ENCODE measurements at places on chromosomes 13 and 19.
A peak's percentile ranks its signal among the peaks of the same experiment; 100 is the strongest.

GRCh38 chr13:41286370-41286769 is 23.0 kb upstream of the MTRF1 start:
- DNase-seq, result no peak

GRCh38 chr13:60328073-60328472 is 68.9 kb upstream of the TDRD3 start:
- no peak for DNase-seq

DNA sequence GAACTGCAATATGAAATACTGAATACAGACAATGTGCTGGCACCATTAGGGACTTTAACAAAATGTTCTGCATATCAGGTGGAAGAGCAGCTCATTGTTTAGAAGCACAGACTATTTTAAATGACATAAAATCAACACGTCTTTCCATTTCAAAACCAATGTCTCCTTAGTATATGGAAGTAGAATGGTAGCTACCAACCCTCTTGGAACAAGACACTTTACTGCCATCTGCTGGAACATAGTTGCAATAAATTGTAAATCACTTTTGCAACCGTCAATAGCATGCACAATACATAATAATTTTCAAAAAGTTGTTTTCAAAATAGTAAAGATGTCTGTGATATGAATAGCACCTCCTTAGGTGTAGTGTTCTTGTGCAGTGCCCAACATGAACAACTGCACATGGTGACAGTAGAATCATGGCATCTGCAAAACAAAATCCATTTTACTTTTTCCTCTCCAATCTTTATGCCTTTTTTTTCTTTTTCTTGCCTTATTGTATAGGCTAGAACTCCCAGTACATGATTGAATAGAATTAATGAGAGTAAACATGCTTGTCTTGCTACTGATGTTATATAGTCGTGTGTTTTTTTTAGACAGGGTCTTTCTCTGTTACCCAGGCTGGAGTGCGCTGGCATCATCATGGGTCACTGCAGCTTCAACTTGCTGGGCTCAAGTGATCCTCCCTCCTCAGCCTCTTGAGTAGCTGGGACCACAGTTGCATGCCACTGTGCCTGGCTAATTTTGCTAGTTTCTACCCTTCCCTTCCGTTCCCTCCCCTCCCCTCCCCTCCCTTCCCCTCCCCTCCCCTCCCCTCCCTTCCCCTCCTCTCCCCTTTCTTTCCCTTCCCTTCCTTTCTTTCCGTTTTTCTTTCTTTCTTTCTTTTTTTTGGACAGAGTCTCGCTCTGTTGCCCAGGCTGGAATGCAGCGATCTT is 7.8 kb upstream of the LYPD5 start:
- DNase-seq, result no peak

DNA sequence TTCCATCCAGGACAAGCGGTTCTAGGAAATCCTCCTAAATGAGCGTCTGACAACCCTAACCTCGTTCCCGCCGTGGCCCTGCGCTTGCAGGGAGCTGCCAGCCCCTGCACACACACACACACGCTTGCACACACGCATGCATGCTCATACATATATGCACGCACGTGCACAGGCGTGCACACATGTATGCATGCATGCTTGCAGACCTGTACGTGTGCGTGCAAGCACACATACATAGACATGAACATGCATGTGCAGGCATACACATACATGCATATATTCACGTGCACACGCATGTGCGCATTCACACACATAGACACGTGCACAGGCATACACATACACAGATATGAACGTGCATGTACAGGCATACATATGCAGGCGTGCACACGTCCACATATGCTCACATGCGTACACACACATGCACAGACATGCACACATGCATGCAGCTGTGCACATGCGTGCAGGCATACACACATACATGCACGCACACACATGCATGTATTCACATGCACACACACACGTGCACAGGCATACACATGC is 35.6 kb downstream of the SMIM24 start:
- no peak for DNase-seq

- no peak for DNase-seq
Observed at GRCh38 chr19:15976836-15977689, 28.3 kb downstream of the OR10H4 start.

GRCh38 chr19:49182848-49183375 is 25.3 kb downstream of the TRPM4 start:
- DNase-seq, result no peak

GRCh38 chr13:39536274-39536673 is 66.7 kb downstream of the LHFPL6 start:
- no peak for DNase-seq

DNA sequence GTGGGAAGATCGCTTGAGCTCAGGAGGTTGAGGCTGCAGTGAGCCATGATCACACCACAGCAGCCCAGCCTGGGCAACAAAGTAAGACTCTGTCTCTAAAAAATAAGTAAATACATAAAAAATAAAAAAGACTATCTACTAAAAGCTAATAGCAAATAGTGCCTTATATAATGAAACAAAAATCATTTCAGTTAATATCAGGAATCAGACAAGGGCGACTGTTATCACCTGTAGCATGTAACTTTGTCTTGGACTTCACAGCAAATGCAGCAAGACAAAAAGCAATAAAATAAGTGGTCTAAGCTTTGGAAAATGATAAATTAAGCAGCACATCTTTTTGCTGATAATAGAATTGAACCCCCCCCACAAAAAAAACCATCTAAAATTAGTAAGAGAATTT is 21.2 kb upstream of the GPI start:
- DNase-seq, result no peak

- peak; percentile 82 for DNase-seq
Observed at GRCh38 chr19:47445937-47446402, 25.7 kb downstream of the SLC8A2 start.

- DNase-seq, result no peak
Observed at GRCh38 chr13:39945226-39945625, 289.8 kb downstream of the COG6 start.

DNA sequence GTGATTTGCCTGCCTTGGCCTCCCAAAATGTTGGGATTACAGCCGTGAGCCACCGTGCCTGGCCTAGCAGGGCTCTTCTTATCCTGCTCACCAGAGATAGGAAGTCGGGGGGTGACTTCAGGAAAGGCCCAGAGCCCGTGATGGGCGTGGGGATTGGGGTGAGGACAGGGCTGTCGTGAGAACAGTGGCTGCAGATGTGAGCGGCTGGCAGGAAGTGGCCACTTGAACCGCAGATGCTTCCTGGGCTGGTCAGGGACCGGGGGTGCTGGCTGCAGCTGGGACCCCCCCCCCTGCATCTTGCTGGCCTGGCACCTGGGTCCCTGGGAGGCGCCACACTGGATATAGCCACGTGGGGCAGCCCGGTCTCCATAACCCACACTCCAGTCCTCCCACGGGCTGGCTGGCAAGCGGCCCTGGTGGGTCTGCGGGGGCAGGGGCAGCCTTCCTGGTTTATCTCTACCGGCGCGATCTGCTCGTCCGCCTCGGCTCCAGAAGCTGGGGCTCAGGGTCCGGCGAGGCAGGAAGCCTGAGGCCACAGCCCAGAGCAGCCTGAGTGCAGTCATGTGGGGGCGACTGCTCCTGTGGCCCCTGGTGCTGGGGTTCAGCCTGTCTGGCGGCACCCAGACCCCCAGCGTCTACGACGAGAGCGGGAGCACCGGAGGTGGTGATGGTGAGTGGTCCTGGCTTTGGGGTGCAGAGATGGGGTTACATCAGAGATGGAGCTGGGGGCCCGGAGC is at the start of gene F2RL3:
TSS of gene F2RL3 (plus strand) at position 371 of the 737 bp plus-strand sequence. CDS start at position 562, 191 bp downstream.
- peak; percentile 70 for DNase-seq

DNA sequence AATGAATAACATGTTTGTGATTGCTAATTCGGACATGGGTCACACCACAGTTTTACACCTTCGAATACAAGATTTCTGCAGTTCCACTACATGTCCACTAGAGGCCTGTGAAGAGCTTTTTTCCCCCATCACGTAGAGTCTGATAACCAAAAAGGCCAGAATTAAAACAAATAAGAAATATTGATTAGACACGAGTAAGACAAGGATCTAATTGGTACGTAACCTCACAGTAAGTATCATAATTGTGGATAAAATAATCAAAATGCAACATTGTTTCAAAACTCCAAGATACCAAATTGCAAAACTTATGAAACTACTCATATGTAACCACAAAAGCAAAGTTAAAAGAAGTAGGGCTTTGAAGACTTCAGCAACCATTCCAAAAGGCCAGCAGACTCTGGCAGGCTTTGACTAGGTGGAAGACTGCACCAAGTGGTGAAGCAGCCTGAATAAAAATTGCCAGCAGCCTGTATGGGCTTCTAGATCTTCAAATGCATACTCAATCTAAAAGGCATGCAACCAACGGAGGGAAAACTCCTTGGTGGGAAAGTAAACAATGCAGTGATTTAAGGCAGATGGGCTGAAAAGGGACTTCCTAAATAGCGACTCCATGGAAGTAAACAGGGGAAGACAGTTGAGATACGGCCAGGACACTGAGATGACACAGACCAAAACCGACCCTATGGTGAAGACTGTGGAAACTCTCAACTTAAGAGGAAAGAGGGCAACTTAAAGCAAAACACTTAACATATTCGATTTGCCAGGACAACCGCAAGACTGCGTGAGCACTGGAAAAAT is 56.7 kb downstream of the STARD13 start:
- DNase-seq, result no peak

- DNase-seq, result no peak
Observed at GRCh38 chr19:5911366-5911765, 2.7 kb upstream of the CAPS start.

- no peak for DNase-seq
Observed at GRCh38 chr19:29683009-29683408, 17.7 kb downstream of the PLEKHF1 start.

GRCh38 chr13:30141775-30142485 is 165.4 kb downstream of the KATNAL1 start:
- DNase-seq, result no peak

DNA sequence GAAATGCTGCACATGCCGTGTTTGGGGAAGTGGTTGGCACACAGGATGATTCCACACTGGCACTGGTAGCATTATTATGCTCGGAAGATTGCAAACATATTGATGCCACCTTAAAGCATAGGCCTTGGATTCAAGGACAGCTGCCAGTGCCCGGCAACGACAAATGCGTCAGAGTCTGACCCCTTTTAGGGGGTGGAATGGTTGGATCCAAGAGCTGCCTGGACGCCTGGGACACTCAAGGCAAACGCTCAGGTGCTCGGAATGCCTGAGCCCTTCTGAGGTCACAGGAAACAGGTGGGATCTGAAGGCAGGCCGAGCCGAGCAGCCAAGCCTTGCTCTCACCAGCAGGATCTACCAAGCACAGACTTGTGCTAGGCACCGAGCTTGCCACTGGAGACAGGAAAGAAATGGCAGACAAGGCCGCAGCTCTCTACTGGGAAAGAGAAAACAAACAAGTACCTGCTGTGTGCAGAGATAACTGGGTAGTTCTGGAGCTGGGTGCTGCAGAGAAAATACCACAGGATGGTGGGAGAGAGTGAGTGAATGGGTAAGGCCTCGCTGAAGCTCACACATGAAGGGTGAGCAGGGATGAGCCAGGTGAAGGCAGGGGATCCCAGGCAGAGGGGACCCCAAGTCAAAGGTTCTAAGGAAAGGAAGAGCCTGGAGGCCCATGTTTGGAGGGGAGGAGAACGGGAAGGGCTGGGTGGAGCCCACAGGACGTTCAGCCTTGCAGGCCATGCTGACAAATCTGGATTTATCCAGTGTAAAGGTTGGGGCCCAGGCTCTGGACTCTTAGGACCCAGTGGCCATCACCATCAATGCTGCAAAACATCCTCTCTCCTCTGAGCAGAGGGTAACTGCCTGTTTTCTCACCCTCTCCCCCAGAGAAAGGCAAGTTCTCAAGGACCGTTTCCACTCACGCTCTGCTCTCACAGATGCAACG is 9.2 kb downstream of the RANBP3 start:
- DNase-seq, result no peak

DNA sequence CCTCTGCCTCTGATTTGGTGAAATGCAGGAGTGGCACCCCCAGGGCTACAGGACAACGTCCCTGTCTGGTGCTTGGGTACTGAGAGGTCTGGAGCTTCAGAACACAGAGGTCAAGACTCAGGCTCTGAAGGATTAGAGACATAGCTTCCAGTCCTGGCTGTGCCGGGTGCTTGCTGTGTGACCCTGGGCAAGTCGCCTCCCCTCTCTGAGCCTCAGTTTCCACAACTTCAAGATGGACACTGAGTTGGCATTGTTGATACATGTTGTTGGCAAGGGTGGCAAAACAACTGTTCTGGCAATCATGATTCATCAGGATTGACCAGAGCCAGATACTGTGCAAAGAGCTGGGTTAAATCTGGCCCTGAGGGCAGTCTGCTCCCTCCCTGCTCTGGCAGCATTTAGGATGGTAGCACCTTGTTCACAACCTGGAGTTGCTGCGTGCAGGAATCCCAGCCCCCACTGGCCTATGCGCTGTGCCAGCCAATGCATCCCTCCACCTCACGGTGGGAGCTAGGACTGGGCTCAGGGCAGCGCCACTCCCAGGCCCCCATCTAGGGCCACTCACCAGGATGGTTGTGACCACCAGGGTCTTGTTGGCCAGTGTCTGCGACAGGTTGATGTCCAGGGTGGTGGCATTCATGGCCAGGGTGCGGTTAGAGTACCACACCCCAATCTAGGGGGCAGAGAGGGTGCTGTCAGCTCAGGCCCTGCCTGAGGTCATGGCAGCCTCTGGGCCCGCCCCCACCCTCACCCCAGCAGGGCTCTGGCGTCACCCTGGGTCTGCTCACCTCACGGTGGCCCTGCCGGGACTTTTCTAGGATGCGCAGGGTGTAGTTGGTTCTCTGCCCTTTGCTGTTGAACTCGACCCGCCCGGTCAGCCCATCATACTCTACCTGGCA is 16.7 kb downstream of the GRIK5 start:
- DNase-seq, result no peak

DNA sequence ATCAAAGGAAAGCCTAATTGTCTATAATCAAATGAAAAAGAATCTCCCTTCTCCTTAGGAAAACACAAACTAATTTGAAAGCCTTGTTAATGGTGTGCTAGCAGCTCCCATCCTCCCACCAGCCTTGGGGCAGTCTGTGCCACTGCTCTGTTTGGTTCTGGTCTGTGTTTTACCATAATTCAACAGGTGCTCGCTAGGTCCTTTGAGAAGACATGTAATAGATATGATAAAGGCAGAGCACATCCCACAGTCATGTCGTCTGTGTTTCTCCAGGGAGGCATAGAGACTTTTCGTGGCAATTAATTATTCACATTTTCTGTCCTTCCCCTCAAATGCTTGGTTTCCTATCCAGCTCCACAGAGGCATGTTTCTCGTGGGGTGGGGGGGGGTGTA is 23.8 kb downstream of the FAM124A start:
- no peak for DNase-seq

DNA sequence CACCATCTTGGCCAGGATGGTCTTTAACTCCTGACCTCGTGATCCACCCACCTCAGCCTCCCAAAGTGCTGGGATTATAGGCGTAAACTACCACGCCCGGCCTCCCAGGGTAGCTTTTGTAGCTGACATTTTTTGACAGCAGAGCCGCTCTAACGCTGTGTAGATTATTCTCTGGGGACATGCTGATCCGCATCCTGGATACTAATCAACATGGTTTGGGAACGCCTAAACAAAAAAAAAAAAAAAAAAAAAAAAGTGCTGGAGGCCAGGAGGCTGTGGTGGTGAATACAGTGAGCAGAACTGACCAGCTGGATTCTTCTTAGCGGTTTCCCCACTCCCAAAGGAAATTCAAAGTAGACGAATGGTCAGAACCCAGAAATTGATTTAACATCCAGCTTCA is 5.1 kb downstream of the LONP1 start:
- no peak for DNase-seq

Measured in uterus (tissue), 4 donors.